ENCODE measurements at places on chromosomes 16 and 17.

DNA sequence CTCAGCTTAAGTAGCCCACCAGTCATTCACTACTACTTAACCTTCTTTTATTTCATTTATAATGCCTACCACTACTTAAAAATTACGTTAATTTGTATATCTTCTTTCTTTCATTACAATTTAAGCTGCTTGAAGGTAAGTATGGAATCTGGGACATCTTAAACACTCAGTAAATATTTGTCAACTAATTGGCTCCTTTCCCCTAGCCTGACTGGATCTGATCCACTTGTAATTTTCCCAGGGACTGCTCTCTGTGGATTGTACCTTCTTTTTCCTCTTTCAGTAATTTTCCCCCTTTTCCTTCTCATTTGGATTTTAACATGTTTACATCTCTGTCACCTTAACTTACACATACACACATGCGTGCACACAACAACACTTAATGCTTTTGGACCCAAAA lies 152.4 kb upstream of the RBL2 start:
- no peak for DNase-seq

DNA sequence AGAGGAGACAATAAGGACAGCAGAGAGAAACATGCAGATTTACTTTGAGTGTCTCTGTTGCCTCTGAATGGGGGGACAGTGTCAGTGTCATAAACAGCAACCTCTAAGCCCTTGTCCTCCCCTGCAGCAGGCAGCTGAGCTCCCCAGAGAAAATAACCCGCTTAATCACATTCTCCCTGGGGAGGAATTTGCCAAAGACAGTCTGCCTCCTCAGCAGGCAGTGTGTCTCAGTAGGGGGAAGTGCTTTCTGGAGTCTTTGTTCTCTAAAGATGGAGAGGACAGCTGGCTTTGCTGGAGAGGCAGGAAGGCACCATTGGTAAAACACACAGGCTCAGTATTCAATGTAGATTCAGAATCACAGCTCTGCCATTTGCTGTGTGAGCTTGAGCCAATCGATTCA lies 16.1 kb downstream of the TEKT5 start:
- no peak for DNase-seq

- no peak for DNase-seq
Measured at GRCh38 chr16:65843941-65844340, 522.5 kb upstream of the CDH5 start.

- no peak for DNase-seq
Measured at GRCh38 chr17:63173903-63174302, 207.9 kb downstream of the TANC2 start.

DNA sequence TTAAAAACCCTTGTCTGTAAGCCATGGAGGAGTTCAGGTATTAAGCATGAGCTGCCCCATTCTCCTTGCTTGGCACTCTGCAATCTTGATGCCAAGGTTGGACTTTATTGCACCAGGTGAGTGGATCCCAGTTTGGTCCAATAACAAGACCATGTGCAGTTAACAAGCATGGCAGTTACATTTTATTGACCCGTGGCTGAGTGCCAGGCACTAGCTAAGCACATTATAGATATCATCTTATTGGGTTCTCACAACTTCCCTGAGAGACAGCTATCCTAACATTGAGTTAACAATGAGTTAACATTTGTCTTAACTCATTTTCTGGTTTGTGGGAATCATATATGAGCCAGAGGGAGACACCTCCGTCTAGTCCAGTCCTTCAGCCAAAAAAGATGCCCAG lies 21.8 kb downstream of the LYRM9 start:
- no peak for DNase-seq

- no peak for DNase-seq
Measured at GRCh38 chr16:1430214-1430758, 592 bp upstream of the PERCC1 start.

GRCh38 chr16:56807011-56807675 lies 57.9 kb upstream of the SLC12A3 start:
- no peak for DNase-seq

DNA sequence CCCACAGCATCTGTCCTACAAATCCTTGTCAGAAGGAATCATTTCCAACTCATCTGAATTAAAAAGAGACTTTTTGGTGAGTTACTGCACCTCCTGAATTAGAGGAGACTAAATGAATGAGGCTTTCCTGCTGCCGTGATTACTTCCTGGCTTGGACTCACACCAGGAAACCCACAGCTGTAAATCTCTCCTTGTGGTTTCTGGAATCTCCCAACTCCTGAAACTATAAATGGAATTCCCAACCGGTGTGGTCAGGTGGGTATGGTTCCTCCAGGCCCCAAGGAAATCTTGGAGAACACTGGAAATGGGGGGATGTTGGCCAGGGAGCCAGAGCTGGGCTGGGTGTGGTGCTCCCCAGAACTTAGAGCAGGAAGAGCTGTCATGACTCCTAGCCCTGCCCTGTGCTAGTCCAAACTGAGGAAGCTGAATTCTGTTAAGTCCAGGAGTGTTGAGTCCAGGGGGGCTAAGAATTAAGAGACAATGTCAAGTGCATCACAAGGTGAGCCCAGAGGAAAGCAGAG lies 216.4 kb downstream of the GSG1L start:
- DNase-seq, result no peak

DNA sequence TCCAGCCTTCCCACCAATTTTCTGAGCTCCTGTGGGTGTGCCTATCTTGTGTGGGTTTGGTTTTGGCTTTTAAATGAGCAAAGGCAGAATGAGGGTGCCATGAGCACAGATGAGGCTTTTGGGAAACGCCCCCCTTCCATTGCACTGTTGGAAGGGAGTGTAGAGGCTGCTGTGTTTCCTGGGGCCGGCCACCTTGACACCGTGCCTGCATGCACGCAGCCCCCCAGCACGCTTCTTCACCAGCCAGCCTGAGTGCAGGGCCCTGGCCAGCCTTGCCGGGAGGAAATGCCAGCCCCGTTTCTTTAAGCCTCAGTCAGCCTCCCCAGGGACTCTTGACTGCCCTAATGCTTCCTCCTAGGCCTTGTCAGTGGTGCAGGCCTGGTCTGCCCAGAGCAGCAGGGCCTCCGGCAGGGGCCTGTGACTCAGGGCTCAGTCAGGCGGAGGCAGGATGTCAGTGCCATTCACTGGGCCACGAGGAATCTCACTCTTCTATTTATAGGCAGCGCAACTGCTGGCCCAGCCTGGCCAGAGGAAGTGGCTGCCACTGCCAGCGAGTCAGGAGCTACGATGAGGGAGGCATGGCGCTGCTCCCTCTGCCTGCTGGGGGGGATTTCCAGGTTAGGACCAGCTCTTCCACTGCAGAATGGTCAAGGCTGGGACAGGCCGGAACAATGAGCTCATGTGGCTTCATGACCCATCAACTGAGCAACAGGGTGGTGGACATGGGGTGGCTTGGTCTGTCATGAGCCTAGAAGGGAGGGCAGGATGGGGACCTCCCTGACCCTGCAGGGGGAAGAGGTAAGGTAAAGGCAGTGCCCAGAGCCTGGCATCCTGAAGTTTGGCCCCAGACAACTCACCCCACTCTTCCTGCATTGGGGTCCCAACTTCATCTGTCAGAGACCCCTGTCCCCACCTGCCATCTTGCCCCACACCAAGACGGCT lies 205.2 kb downstream of the RAB11FIP4 start:
- DNase-seq, result no peak

DNA sequence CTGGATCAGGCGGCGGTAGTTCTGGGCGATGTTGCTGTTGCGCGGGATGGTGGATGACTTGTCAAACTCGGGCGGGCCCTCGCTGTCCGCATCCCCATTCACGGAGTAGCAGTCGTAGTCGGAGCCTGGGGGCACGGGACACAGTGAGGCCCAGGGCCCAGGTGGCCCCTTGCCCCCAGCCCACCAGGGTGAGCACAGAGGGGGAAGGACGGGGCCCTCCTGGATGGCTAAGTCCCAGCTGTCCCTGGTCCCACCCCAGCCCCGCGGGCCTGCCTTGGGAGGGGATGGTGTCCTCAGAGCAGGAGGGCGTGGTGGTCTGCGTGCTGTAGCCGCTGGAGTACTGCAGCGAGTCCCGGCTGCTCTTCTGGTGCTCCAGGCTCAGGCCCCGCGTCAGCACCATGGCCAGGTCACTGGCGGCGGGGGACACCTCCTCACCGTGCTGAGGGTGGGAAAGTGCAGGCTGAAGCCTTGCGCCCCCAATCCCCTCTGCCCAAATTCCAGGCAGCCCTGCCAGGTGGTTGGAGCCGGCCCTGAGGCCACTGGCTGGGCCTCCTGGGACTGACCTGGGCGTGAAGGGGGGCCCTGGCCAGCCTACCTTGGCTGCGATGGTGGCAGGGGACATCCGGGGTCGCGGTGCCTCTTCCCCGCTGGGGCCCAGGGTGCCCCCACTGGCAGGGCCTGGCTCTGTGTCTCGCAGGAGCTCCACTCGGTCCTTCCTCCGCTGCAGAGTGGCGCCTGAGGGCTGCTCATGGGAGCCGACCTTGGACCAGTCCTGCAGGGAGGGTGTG lies 18.2 kb downstream of the IL34 start:
- no peak for DNase-seq

- DNase-seq, result no peak
Measured at GRCh38 chr17:18037486-18037885, 1.5 kb downstream of the ATPAF2 start.

DNA sequence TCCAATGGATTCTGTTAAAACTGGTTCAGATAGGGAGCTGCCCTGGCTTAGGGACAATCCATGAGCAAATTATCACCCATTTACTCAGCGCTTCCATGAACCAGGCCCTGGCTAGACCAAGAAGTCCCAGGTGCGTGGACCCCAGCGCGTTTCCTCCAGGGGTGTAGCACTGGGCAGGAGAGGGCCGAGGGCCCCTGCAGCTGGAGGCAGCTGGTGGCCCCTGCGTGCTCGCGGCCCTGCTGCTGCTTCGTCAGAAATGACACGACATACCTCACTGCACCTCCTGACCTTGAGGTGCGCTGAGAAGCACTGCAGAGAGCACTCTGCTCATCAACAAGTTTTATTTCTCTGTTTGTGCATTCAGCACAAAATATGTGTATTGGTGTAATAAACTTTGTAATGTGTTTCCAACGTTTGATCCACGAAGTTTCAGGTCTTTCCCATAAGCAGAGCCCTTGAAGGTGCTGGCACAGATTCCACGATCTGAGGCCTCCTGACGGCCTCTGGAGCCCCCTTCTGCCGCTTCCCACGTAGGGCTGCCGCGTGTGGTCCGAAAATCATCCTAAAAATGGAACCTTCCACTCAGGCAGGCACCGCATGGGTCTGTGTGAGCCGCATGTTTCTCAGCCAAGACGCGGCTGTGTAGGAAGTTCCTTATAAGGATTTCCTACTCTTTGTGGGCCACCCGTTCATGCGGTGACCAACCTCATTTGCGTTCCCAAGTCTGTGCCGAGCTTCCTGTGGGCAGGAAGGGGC lies 50.8 kb upstream of the ZCCHC14 start:
- no peak for DNase-seq

GRCh38 chr16:65038100-65038499 lies 83.8 kb downstream of the CDH11 start:
- DNase-seq, result no peak

GRCh38 chr16:78425891-78426510 lies 326.5 kb downstream of the WWOX start:
- DNase-seq, result no peak

GRCh38 chr16:86048221-86048620 lies 149.3 kb downstream of the IRF8 start:
- DNase-seq, result no peak

- DNase-seq, result no peak
Measured at GRCh38 chr17:50218071-50218759, 16.8 kb upstream of the COL1A1 start.

GRCh38 chr17:14506364-14506763 lies 205.5 kb downstream of the HS3ST3B1 start:
- no peak for DNase-seq

DNA sequence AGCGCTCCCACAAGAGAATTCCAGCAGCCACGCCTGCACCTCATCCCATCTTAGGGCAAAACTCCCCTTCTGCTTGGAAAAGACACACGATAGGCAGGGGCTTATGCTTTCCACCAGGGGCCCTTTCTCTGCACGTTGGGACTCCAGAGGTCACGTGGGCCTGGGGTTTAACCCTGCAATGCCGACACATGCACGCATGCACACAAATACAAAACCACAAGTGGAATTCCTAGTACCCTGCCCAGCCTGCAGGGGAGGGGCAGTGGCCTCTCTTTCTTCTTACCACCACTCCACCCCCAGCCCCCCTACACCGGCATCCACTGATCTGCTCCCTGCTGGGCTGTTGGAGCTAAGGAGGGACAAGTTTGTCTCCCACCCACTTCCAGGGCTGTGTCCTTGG lies 16.8 kb upstream of the CCDC182 start:
- no peak for DNase-seq

- DNase-seq, result no peak
Measured at GRCh38 chr16:77555126-77555525, 120.3 kb upstream of the ADAMTS18 start.
